IPS DF 6.9 (cell line): ENCODE measurements at places on chromosomes 11 and 22.

DNA sequence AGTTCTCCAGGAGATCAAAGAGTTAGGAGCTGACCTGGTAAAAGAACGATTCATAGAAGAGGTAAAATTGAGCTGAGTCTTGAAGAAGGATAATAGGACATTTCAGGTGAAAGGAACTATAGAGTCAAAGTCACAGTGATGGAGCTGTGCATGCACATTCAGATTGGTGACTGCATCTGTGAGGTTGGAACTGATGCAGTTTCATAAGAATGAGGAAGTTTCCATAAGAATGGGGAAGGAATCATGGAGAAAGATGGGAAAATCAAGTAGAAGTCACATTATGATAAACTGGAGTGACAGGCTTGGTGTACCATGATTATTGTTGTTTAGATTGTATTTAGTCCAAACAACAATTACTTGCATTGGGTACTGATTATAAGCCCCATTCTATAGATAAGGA, 232.2 kb downstream of the FAM76B start:
- H3K27me3 ChIP-seq = no peaks in the 10 kb centered on the region
- DNase-seq = no peak
- no peak overlapping the region for H3K27ac ChIP-seq
- peaks cover 3% of the 10 kb centered on the region; the same call in 1 of the 2 replicates for H3K4me1 ChIP-seq
- H3K4me3 ChIP-seq = no peak overlapping the region

GRCh38 chr11:69449320-69450063, 32.0 kb upstream of the LINC01488 start:
- no peak for DNase-seq
- H3K27me3 ChIP-seq = no peaks in the 10 kb centered on the region
- peaks cover 4% of the 10 kb centered on the region; the same call in 1 of the 2 replicates for H3K4me1 ChIP-seq
- no peaks in the 10 kb centered on the region for H3K36me3 ChIP-seq
- H3K4me3 ChIP-seq = no peak overlapping the region

GRCh38 chr11:120332822-120333716, 3.1 kb upstream of the ARHGEF12 start:
- no peaks in the 10 kb centered on the region for H3K27me3 ChIP-seq
- no peak overlapping the region for H3K4me3 ChIP-seq
- peaks cover 2% of the 10 kb centered on the region; the same call in 1 of the 2 replicates for H3K36me3 ChIP-seq
- no peaks in the 10 kb centered on the region for H3K4me1 ChIP-seq
- no peak for DNase-seq

- H3K4me1 ChIP-seq = no peaks in the 10 kb centered on the region
- H3K27ac ChIP-seq = no peak overlapping the region
- DNase-seq = no peak
- H3K36me3 ChIP-seq = no peaks in the 10 kb centered on the region
- no peaks in the 10 kb centered on the region for H3K27me3 ChIP-seq
These were observed 105.1 kb downstream of the FANCF start for GRCh38 chr11:22520521-22520920.

GRCh38 chr11:57798905-57799559, 37.4 kb downstream of the CTNND1 start:
- peaks cover 1% of the 10 kb centered on the region; the same call in 1 of the 2 replicates for H3K4me1 ChIP-seq
- DNase-seq = no peak
- H3K27ac ChIP-seq = no peak overlapping the region
- H3K36me3 ChIP-seq = peaks cover 28% of the 10 kb centered on the region
- H3K4me3 ChIP-seq = no peak overlapping the region

GRCh38 chr11:132314911-132315455, 944.6 kb downstream of the NTM start:
- no peak overlapping the region for H3K4me3 ChIP-seq
- no peaks in the 10 kb centered on the region for H3K27me3 ChIP-seq
- no peaks in the 10 kb centered on the region for H3K4me1 ChIP-seq
- no peaks in the 10 kb centered on the region for H3K36me3 ChIP-seq
- no peak overlapping the region for H3K27ac ChIP-seq

GRCh38 chr11:11227296-11228085, 125.6 kb downstream of the CSNK2A3 start:
- no peak overlapping the region for H3K4me3 ChIP-seq
- no peaks in the 10 kb centered on the region for H3K36me3 ChIP-seq
- no peak overlapping the region for H3K27ac ChIP-seq
- no peaks in the 10 kb centered on the region for H3K27me3 ChIP-seq
- H3K4me1 ChIP-seq = no peaks in the 10 kb centered on the region
- no peak for DNase-seq

- peaks cover 2% of the 10 kb centered on the region for H3K36me3 ChIP-seq
- DNase-seq = no peak
- no peaks in the 10 kb centered on the region for H3K27me3 ChIP-seq
These were observed 3.6 kb upstream of the UBXN1 start for GRCh38 chr11:62682518-62682917.

DNA sequence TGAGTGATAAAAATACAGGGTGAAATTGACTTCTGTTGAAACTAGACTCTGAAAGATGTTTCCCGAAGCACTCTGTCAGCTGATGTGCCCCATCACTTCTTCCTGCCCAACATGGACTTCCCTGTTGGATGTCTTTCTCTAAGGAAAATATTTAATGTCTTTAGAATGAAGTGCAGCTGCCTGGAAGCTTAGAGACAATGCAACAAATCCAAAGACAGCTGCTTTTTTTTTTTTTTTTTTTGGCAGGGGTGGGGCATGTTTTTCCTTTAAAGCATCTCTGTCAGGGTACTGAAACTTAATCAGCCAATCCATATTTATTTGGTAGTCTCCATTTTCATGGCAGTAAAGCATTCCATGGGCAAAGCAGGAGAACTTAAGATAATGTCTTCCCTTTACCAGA, 5.9 kb downstream of the JAM3 start:
- H3K27ac ChIP-seq = no peak overlapping the region
- no peak overlapping the region for H3K4me3 ChIP-seq
- H3K4me1 ChIP-seq = no peaks in the 10 kb centered on the region
- H3K36me3 ChIP-seq = no peaks in the 10 kb centered on the region

DNA sequence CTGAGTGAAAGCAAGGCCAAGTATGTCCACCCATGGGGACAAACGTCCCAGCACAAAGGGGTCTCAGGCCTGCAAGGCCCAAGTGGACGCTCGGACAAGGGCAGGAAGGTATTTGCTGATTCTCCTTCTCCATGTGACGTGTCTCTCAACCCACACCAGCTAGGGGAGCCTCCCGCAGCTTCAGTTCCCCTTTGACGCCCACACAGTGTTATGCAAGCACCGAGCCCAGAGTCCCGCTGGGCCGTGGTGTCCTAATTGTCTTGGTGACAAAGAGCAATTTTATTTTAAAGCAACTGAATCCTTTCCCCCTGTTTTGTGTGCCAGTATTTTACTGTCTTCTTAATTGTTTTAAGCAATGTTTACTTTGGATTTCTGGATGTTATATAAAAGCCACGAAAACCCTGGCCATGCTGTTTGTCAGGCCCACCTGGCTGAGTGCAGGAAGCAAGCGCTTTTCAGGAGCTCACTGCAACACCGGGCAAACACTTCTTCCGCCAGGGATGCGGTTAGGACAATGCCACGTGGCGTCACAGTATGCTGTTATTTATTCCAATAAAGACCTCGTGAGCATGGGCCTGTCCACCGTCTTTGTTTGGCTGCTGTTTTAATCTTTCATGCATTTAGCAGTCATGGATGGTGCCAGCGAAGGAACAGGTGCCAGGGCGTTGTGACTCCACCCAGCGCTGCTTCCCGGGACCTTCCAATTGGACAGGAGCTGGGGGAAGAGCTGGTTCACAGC, 8.2 kb upstream of the PARVG start:
- H3K36me3 ChIP-seq = no peaks in the 10 kb centered on the region
- H3K4me3 ChIP-seq = no peak overlapping the region
- H3K27ac ChIP-seq = no peak overlapping the region
- no peak for DNase-seq
- no peaks in the 10 kb centered on the region for H3K27me3 ChIP-seq

GRCh38 chr11:251550-251949, 14.8 kb downstream of the PSMD13 start:
- H3K27me3 ChIP-seq = no peaks in the 10 kb centered on the region
- no peak overlapping the region for H3K27ac ChIP-seq
- no peak overlapping the region for H3K4me3 ChIP-seq
- peaks cover 18% of the 10 kb centered on the region; the same call in 1 of the 2 replicates for H3K36me3 ChIP-seq
- H3K4me1 ChIP-seq = no peaks in the 10 kb centered on the region

DNA sequence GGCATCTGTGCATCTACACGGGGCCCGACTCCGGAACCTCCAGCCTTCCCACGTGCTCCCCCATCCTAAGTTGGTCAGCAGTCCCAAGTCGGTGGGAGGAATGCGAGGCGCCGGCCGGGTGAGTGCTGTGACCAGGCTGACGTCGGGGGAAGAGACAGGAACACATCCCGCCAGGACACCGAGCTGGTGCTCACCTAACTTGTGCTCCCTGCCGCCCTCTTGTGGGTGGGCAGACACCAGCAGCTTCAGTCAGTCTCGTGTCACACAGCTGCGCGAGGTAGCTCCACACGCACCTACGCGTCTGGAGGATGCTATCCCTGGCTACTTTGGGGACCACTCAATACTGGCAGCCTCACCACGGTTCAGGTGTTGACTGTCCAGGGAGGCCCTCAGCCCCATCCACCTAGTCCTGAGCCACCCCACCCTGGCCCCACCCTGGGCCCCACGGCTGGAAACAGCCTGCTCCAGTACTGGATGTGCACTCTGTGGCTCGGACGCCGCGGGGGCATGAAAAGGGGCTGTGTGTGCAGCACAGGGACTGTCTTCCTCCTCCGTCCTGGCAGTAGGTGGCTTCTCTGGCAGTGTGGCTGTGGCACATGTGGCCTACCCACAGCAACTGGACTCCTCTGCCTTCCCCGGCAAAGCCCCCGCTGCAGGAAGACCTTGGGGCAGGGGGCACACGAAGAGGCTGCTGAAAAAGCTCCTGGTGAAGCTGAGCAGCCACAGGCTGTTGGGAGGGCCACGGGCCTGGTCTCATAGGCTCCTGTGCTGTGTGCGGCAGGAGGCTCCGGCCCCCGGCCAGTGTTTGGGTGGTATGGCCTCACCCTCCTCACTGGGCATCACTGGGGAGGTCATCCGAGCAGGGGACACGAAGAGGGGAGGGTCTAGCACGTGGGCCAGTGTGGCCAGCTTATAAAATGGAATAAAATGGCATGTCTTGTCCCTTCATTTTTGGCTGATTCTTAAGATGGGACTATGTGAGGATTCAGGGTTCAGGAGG, 11.2 kb upstream of the BID start:
- no peak overlapping the region for H3K27ac ChIP-seq
- H3K4me1 ChIP-seq = no peaks in the 10 kb centered on the region
- no peak overlapping the region for H3K4me3 ChIP-seq
- H3K36me3 ChIP-seq = no peaks in the 10 kb centered on the region; the same call in 1 of the 2 replicates
